ENCODE measurements at places on chromosomes 6 and 20.

DNA sequence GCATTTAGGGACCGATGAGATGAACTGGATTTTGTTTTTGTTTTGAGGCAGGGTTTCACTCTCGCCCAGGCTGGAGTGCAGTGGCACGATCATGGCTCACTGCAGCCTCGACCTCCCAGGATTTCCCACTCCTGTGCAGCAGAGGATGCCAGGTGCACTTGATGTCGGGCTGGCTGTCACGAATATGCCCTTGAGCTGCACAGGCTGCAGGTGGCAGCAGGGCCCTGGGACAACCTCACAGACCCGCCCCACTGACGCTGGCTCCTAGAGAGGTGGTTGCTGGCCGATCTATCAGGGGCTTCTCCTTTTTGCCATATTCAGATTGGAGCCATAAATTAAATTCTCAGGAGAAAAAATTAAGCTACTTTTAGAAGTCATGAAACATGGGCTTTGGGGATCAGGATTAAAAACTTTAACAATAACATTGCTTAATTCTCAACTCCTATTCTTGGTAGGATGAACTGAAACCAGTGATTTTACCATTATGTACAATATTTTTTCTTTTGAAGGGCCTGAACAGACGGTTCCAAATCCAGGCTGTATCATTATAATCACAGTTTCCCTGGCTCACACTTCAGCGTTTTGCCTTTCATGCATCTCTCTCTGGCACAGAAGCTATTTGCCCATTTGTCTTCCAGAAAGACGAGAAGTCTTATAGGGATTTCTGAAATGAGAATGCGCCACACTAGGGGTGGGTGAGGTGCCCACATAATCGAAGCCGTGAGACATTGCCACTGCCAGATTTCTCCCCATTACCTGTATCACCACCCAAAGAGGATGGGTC, 32.4 kb downstream of the NQO2 start:
- DNase-seq, result no peak

DNA sequence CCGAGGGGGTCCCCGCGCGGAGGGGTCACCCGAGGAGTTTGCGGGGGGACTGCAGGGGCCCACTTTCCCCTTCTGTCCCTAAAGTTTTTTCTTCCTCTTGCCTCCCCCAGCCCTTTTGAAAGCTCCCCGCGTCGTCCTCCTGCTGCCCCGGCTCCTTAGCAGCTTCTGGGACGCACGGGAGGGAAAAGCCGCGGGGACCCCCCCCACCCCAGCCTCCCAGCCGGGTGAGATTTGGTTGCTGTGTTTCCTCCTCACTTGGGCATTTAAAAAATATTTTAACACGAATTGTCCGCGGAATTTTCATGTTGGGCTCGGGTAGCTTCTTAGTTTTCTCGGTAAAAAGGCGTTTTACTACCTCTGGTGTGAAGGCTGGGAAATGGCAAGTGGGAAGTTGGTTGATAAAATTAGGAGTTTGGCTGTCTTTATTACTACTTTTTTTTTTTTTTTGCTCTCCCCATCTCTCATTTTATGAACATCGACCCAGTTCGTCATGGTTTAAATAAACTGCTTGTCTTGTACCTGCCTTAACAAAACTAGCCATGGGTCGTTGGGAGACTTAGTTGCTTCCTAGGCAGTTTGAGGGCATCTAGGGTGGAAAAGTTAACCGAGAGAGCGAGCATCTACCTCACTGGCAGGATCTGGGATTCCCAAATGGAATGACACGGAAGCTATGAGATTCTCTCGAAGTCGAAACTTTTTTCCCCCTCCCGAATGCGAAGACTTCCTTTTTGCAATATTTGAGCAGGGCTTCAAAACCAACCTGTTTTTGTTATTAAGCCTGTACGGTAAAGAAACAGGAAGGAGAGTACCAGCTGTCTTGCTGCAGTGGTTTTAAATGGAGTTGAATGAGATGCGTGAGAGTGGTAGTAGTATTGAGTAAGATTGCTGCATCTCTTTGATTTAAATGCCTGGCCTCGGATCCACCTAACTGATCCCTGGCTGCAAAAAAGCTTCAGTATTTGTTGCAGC, 868 bp downstream of the NCOA3 start:
- DNase-seq, result no peak

- DNase-seq, result no peak
Measured at GRCh38 chr6:24743944-24744335, 25.0 kb upstream of the C6orf62 start.

DNA sequence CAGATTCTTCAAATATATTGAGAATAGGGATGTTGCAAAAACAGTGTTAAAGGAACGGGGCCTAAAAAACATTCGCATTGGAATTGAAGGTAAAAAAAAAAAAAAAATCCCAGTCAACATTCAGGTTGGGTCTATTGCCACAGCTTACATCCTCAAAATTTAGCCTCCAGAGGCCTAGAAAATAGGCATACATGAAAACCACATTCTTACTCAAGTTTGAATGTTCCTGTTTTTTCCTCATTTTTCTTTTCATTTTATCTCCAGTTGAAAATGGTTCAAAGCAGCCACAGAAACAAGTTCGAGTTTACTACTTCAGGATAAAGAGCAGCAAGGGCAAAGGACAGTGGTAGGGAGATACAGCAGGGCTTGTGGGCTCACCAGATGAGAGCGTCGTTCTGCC, 41.9 kb downstream of the KCTD20 start:
- DNase-seq, result no peak

DNA sequence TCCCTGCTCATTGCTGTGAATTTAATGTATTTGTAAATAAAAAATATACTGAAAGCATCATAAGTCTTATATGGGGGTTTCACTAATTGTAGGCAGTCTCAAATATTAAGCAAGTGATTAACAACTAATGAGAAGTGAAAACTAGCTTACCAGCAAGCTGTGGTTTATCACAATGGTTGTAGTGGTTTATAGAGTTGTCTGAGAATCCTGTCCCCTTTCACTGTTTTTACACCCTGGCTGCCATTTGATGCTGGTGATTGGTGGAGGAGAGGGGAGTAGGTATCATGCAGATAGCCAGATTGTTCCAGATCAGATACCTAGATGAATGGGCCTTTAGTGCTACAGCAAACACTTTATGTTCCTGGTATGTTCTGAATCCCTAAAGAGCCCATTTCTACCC, 6.0 kb downstream of the MKKS start:
- DNase-seq, result no peak

DNA sequence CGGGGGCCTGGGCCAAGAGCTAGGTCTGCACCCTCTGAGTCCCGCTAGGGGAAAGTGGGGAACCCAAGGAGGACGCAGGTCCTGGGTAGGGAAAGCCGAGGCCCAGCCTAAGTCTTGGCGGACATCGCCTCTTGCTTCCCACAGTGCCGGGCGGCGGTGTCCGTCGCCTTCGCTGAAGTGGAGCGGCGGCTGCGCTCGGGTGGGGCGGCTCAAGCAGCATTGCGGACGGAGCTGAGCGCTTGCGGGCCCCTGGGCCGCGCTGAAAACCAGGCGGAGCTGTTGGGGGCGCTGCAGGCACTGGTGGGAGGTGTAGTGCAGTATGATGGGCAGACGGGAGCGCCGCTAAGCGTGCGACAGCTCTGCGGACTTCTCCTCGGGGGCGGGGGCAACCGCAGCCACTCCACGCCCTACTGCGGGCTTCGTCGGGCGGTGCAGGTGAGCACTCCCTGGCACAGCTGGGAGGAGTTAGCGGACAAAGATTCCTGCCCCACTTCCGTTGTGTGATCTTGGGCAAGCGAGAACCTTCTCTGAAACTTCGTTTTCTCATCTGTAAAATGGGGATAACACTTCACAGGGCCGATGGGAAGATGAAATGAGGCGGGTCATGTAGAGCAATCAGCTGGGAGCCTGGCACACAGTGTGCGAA, 4.2 kb downstream of the PRSS16 start:
- DNase-seq, result peak; percentile 17

GRCh38 chr20:61100489-61100888, 151.6 kb upstream of the CDH4 start:
- DNase-seq, result no peak

- DNase-seq, result no peak
Measured at GRCh38 chr20:21513181-21513663, 642 bp downstream of the NKX2-2 start.

- no peak for DNase-seq
Measured at GRCh38 chr20:709991-710779, 34.6 kb upstream of the SCRT2 start.

All from activated CD4-positive, alpha-beta T cell treated with anti-CD3 and anti-CD28 coated beads, Interleukin-2, amount 50 U/mL, for 24 hours (primary cell).